ENCODE measurements at places on chromosomes 16 and 17. TPM values are rescaled to one million over a fixed set of nuclear protein-coding genes. Genes with fewer than 3 reads are reported as not detected.

- no peak for DNase-seq
Observed at GRCh38 chr17:29181226-29181625, 1.0 kb upstream of the MYO18A start.

DNA sequence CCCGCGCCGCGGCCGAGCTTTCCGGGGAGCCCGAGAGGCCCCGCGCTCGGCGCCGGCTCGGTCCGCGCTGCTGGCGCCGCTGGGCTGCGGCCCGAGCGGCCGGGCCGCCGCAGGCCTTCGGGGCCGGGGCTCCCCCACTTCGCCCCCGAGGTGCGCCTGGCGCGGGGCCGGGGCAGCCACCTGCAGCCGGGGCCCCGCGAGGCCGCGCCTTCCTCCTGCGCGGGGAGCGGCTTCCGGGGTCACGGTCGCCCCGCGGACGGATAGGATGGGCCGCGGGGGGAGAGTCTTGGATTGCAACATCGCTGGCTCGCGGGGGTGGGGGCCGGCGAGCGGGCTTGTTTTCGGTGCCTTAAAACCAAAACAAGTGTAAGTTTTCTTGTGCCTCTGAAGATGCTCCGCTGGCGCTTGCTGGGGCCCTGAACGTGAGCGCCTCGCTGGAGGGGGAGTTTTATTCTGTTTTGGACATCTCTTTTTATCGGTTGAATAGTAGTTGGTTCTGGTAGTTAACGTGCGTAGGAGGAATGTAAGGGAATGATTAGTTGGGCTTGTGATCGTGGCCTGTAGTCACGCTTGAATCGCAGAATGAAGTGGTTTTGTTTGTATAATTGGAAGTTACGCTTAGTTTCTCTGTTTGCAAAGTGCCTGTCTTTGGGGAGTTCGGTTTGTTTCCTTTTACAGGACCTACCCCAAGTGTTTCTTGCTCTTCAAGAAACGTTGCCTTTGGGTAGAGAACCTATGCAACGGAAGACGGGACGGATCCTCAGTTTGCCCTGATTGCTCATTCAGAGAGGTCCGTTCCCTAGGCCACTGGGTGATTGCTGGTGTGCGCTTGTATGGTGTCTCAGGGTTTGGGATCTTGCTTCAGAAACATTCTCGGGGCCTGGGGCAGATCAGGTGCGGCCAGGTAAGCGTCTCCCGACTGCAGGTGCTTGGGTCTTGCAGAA, 724 bp downstream of the UBE2I start:
- peak; percentile 30 for DNase-seq

- no peak for DNase-seq
Observed at GRCh38 chr17:57418463-57419246, 162.3 kb downstream of the MSI2 start.

- no peak for DNase-seq
Observed at GRCh38 chr16:28494121-28494851, at the start of gene APOBR. Gene APOBR, plus strand, starts transcription at chr16:28494643. Its CDS starts 39 bp downstream, at chr16:28494682.

- no peak for DNase-seq
Observed at GRCh38 chr17:2888326-2888725, 92.1 kb downstream of the RAP1GAP2 start.

DNA sequence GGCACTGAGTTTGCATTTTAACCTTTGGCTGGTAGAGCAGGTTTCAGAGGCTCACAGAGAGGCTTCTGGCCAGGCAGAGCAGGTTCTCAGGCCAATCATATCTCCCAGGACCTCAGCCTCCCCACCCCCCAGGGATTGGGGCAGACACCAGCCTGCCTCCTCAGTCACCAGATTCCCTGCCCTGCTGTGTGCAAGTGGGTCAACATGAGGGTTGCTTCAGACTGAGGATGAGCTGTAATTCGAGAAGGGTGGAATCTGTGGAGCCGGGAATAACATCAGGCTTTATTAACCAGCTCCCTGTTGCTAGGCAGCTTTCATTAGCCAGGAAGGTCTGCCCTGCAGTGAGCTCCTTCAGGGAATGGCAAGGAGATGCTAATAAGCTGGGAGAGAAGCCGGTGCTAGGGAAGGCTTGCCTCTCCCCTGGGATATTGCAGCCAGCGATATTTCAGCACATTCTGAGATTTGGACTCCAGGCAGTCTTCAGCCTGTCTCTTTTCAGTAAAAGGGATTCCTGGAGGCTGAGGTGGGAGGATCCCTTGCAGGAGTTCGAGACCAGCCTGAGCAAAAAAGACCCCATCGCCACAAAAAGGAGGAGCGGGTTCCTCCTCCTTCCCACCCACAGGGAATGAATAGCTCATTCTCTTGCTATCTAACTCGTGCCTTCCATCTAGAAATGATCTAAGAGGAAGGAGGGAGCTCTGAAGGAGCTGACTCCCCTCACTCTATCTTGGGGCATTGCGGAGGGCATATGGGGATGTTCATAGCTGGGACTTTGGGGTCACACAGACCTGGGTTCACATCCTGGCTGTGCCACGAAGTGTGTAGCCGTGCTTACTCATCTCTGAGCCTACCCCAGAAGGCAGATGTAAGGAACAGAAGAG, 10.7 kb downstream of the SGSM2 start:
- DNase-seq: peak; percentile 86

DNA sequence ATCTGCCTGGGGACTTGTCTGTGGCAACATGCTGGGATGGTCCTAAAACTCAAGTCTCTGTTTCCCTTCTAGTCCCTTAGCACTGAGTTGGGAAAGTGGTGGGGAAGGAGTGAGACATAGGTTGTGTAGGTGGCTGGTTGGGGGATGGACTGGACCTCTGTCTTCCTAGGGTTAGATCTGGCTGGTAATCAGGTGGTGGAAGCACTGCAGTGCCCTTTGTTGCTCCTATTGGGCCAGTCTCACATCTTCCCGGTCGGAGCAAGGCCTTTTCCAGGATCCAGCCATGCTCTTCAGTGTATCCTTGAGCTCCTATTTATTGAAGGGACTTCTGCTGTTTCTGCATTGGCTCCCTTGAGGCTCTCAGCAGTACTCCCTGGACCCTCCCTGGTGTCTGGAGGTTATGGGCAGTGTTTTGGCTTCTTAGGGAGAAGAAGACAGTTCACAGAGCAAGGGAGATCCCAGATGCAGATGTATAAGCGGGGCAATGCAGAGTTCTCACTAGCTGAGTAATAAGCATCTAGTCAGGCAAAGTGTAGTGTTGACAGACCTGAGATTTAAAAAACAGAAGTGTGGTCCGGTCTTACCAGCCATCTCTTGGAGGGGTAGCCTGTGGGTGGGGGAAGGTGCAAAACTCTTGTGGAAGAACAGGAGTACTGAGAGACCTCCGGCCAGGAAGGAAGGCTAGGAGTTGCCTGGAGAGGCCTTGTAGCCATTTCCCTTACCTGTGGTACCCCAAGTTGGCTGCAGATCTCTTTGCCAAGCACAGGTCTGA, 1.3 kb upstream of the NUTF2 start:
- no peak for DNase-seq

GRCh38 chr17:75440738-75441448, 15.5 kb upstream of the TMEM94 start:
- no peak for DNase-seq

DNA sequence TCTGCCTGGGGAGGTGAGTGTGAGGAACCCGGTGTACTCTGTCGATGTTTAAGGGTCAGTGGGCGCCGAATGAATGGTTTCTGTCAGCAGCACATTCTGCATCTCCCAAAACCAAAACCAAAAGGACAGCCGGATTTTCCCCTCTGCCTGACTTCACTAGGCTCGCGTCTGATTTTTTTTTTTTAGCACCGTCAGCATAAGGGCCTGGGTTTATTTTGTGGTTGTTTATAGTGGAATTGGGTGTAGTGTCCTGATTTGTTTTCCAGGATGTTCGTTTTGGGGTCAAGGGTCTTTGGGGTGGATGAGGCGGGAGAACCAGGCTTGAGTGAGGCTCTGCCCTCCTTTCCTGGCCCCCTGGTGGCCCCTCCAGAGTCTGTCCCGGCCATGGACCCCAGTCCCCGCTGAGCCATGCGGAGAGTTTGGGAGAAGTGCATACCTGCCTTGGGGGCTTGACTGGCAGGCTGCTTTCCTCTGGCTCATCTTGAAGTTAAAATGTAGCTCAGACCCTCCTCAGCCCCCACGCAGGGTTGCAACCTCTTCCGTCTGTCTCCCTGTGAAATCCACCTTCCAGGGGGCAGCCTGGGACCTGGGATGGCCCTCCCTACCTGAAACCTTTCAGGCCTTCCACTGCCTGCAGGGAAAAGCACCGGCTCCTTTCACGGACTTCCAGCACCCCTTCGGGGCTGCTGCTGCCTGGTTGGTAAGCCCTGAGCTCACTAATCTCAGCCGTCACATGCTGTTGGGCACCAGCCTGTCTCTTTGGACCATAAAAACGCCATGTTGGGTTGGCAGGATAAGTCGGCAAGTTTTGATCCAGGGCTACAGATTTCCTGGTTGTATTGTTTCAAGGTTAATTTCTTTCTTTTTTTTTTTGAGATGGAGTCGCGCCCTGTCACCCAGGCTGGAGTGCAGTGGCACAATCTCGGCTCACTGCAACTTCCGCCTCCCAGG, 60.2 kb downstream of the JPH3 start:
- DNase-seq: no peak

DNA sequence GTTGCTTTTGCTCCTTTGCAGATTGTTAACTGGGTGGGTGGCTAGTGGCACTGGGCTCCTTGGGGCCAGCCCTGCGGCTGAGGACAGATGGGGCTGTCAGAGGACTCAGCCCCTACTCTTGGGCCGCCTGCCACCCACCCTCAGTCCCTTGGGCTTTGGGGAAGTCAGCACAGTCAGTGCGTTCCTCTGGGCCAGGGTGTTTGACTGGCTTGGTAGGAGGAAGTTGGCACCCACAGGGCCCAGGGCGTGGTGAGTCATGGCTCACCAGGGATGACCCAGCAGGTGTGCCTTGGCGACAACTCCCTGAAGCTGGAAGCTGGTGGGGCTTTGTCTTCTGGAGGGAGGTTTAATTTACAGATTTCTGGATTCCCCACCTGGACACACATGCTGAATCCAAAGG, 32.4 kb downstream of the HAPSTR1 start:
- no peak for DNase-seq

DNA sequence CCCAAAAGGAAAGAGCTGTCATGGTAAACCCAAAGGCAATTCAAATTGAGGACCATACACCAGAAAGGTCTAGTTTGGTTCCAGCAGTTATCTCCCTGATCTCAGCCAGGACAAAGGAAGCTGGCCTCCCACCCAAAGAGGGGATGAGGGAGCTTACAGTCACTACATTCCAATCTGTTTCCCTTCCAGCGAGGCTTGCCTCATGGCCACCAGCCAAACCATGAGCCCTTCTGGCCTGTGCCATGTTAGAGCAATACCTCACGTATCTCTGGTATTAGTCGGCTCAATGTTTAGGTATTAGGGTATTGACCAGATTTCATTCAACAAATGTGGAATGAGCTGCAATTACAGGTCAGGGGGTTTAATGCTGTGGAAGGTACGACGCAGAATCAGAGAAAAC, 8.4 kb downstream of the NDUFAB1 start:
- peak; percentile 32 for DNase-seq

GRCh38 chr16:997440-998051, 16.0 kb downstream of the SOX8 start:
- peak; percentile 26 for DNase-seq

DNA sequence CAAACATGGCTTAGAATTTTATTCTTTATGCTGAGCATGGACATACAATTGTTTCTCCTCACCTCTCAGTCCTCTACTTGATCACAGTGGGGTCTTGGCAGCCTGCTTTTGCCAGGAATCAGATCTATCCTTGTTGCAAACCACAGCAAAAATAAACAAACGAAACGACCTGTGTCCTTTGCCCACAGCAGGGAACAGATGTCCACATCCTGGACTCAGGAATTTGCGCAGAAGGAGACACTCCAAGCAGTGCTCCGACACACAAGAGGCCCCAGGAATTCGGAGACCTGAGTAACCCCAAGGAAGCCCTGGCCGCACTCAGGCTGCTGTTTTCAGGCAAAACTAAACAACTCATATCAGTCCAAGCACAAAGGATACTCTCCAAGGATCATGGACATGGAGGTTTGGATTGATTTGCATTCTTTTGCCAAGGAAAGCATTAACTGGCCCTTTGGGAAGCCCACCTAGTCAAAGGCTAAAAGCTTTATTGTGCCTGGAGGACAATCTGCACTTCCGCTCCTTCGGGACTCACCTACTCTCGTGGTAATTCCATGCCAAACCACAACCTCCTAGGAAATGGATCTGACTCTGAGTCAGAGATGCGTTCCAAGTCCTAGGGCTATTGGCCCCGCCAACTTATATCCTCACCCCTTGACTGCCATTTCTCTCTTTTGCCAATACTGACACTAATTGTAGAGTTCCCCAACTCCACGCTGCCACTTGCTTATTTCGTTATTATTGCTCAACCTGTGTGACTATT, 271.1 kb upstream of the CDH11 start:
- no peak for DNase-seq

TVP23A gene
- not detected for total RNA-seq

PABPN1L gene
- not detected for total RNA-seq

CCL5 gene
- 1.1 TPM for total RNA-seq

GRB7 gene
- total RNA-seq: 0.06 TPM

CDH8 gene
- total RNA-seq: 3.0 TPM

All from LHCN-M2 (cell line).